Progenitor cell of endocrine pancreas (in vitro differentiated cells): ENCODE measurements at places on chromosomes 4 and X.

DNA sequence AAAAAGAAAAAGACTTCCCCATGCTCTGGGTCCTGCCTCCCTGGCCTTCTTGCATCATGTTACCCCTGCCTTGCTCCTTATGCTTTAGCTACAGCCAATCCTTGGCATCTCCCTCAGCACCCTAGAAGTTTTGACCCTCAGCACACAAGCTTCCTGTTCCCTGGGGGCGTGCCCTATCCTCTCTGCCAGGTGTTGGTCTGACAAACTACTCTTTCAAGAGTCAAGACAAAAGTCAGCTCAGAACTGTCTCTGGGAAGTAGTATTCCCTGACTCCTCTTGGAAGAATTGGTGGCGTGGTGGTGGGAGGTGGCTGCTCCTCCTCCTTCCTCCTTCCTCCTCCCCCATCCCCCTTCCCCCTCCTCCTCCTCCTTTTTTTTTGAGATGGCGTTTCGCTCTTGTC lies 41.0 kb downstream of the PRPS1 start:
- DNase-seq: no peak

GRCh38 chr4:11005300-11005699 lies 320.7 kb upstream of the CLNK start:
- no peak for DNase-seq

DNA sequence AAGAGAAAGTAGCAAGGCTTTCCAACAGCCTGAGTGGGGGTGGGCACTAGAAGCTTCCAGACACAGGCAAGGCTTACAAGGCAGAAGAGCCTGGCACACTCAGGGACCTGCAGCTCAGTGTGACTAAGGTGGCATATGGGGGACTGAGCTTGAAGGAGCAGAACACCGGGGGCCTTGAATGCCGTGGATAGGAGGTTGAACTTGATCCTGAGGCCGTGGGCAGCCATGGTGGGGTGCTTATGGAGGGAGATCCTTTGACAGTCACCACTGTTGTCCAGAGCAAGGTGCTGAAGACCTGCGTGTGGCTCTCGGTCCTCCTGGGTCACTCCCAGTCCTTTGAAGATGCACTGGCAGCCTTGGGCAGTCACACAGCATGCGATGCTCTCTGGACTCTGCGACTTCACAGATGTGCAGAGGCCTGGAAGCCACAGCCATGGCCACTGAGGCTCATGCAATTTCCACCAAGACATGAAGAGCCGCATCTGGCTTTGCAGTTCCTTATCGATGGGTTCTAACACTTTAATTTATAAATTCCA lies 18.3 kb downstream of the C4orf50 start:
- DNase-seq: no peak

- no peak for DNase-seq
Observed at GRCh38 chrX:119190831-119191230, 45.3 kb upstream of the PGRMC1 start.

DNA sequence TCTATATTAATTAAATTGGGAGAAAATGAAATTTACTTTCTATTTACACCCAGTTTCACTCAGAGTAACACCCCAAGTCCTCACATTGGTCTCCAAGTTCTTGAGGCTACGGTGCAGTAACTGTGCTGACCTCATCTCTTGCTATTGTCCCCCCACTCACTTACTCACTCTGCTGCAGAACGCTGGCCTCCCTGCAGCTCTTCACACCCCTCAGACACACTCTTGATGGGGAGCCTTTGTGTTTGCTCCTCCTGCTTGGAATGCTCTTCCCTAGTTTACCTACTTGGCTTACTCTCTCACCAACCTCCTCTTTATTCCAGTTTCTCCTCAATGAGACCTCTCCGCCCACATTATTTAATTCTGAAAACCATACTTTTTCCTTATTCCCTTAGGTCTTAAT lies 22.2 kb upstream of the SPARCL1 start:
- DNase-seq: no peak

GRCh38 chrX:145803508-145803907 lies 14.1 kb upstream of the SLITRK2 start:
- no peak for DNase-seq

DNA sequence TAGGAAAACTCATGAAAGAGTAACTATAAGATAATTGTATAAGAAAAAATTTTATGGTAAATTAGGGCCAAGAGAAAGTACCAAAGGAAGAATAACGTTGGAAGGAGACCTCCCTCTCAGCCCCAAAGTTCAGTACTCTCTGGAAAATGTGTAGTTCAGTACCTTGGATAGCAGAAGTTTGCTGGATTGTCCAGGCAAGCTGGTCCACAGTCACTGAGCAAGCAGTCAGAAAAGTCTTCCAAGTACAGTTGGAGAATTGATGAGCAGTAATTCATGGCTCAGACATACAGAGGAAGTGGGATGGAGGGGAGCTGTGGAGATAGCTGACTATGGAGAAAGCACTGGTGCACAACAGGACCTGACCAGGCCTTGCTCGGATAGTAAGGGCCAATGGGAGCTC lies 598.2 kb upstream of the NDST4 start:
- DNase-seq: no peak

- DNase-seq: no peak
Observed at GRCh38 chrX:41384051-41384705, 50.2 kb downstream of the DDX3X start.

DNA sequence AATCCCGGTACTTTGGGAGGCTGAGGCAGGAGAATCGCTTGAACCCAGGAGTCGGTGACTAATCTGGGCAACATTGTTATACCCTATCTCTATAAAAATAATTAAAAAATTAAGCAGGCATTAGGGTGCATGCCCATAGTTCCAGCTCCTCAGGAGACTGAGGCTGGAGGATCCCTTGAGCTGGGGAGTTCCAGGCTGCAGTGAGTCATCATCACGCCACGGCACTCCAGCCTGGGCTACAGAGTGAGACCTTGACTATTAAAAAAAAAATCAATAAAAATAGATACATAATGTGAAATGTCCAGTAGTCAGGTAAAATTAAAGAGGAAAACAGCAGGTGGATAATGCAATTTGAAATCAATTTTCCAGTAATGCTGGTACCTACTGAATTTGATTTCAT lies 14.6 kb downstream of the ADGRL3 start:
- no peak for DNase-seq

- DNase-seq: no peak
Observed at GRCh38 chrX:148611993-148612392, 111.6 kb downstream of the AFF2 start.

DNA sequence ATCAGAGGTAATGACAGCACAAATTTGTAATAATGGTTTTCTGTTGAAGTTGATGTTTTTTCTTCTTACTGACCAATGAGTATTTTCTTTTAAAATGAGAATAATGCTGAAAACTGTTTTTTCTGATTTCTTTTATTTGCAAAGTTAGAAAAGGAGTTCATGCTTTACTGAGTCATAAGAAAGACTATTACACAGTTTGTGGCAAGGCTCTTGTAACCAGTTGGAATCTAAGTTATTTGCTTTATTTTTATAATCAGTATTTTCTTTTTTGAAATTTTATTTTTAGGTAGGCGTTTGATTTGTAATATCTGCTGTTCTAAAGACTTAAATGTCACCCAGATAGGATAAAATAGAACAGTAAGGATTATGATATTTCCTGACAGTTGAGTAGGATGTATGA lies 25.5 kb downstream of the ANAPC4 start:
- no peak for DNase-seq

- no peak for DNase-seq
Observed at GRCh38 chr4:80926446-80926845, 104.1 kb upstream of the BMP3 start.

- DNase-seq: no peak
Observed at GRCh38 chr4:26879805-26880204, 19.2 kb downstream of the STIM2 start.

DNA sequence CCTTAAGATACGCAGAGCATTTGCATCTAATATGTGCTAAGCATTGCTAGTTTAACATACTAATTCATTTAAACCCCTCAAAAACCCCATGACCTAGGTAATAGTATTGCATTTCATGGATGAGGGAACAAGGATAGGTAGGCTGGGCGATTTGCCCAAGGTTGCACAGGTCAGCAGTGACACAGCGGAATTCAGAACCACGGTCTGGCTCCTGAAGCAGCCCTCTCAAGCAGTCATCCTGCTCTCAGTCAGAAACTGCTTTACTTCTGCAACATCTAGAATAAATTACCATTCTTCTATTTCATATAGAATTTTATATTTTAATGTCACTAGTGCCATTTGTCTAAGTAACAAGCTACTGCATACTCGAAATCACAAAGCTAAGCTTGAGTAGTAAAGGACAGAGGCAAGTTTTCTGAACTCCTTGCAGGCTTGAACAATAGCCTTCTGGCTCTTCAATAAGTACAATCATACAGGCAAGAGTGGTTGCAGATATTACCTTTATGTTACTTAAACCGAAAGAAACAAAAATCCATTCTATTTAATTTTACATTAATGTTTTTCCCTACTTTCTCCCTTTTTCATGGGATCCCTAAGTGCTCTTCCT lies 555 bp upstream of the SPP1 start:
- DNase-seq: no peak

GRCh38 chr4:186727977-186728519 lies 4.4 kb upstream of the FAT1 start:
- DNase-seq: no peak

GRCh38 chr4:32191961-32192360 lies 1471.8 kb downstream of the PCDH7 start:
- DNase-seq: no peak

DNA sequence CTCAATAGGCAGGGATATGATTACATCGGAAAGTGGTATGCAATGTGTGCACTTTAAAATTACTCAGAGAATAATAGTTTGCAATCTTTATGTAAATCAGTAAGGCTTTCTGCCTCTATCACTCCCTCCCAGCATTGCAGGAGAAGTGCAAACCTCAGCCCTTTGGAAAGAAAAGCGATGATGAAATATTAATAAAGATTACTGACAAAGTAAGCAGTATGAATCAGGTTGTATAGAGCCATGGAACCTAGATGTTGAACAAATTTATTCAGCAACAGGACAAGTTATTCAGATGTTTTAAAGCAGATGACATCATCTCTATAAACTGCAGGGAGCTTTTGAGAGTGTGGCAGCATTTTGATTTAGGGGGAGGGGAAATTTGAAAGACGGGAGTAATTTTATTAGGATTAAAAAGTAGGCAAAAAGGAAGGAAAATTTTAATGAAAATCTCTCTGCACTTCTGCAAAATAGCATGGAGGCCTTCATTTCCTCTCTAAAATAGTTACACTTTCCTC lies 631.7 kb upstream of the GRIA3 start:
- DNase-seq: no peak

DNA sequence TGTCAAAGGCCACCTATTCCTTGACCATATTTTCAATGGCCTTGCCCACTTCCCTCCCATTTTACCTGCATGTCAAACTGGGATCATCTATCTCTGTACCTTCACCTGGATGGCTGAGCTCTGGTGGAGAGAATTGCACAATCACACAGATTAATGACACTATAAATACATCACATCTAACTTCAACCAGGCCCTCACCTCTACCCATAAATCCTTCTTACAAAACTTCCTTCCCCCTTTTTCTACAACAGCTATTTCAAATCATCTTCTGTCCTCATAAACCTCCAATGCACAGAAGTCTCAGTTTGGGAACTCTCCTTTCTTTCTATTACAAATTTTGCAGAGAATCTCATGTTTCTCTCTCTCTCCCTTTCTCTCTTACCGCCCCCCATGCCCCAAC lies 9.2 kb downstream of the PALLD start:
- no peak for DNase-seq

DNA sequence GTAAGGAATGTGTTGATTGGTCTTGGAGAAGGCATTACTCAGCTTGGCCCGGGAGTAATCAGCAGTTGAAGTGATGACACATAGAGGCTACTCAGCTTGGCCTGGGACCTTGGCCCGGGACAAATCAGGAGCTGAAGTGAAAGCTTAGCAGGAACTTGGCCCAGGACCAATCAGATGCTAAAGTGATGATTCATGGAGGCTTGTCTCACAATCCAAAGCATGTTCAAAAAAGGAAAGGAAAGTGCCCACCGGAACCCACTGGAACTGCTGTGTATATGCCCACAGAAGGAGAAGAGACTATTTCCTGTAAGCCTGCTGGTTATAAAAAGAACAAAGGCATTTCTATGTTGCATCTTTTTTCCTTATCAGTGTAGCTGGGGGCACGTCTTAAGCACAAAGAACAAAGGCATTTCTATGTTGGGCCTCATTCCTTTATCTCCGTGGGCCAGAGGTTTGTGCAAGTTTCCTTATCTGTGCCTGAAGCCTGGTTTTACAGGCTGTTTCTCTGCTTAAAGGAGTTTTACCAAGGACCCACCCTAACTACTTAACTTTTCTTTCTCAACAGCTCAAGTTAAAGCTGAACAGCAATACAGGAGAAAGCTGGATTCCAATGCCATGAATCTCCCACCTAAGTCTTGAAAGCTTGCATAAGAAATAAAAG lies 1176.7 kb downstream of the NLGN4X start:
- no peak for DNase-seq

DNA sequence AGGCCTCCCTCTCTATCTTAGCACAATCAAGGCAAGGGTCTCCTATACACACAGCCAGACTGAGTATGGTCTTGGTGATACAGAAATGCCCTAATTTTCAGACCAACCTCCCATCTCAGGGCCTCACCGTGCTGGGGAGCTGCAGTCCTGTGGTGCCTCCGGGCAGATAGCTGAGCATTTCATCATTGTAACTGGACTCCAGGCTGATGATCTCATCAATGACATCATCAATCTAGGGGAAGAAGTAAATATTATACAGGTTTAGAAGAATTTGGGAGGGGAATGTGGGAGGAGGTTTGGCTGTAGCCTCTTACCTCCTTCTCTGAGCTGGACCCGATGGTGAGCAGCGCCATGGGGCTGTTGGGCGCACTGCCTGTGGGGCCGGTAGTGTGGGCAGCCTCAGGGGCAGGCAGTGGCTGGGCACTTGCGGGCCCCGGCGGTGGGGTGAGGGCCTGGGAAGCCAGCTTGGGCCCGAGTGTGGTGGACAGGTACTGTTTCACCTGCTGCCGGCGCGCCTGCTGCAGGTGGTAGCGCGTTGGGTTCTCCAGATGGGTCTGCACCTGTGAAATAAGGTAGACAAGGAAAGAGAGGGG lies 5.2 kb downstream of the TFE3 start:
- DNase-seq: no peak

DNA sequence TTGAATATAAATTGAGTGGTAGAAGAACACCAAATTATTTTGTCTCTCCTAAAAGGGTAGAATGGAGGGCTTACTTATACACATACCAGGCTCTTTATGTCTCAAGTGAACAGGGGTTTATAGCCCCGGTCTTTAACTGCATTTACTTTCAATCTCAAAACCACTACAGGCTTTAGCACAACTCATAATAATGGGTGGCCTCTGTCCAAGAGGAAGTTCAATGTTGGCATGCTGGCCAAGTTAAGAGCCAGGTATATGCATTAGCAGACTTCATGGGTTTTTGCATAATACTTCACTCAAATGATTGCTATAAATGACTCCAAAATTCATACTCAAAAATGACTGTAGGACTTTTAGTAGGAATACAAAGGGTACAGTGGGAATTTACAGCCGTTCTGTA lies 118.5 kb upstream of the OTUD4 start:
- no peak for DNase-seq

- DNase-seq: no peak
Observed at GRCh38 chrX:130267956-130268448, 697 bp downstream of the ZNF280C start.

DNA sequence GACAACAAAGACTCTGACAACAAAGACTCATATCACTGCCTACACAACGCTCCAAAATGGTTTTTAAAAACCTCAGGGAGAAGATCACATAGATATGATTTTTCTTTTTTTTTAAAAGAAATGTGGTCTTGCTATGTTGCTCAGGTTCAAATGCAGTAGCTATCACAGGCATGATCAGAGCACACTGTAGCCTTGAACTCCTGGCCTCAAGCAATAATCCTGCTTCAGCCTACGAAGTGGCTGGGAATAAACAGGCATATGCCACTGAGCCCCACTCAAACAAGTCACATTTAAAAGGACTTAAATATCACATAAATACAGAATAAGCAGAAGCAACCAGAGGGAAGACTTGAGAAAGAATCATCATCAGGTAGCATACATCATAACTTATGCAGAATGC lies 14.7 kb downstream of the DHX15 start:
- DNase-seq: no peak
